NCI-H774 (cell line): ENCODE measurements at places on chromosomes 5 and 9.

- DNase-seq, result no peak
These were observed 13.9 kb upstream of the HABP4 start for GRCh38 chr9:96436063-96436455.

GRCh38 chr9:33329979-33330378 lies 39.7 kb downstream of the NFX1 start:
- DNase-seq, result no peak

GRCh38 chr5:75862872-75863271 lies 145.6 kb upstream of the POC5 start:
- DNase-seq, result no peak

GRCh38 chr9:126056312-126057021 lies 270.2 kb upstream of the MVB12B start:
- no peak for DNase-seq

- DNase-seq, result no peak
These were observed 163.6 kb downstream of the SPATA31D1 start for GRCh38 chr9:82152181-82152580.

GRCh38 chr9:124502711-124503702 lies 4.2 kb downstream of the NR5A1 start:
- no peak for DNase-seq

- no peak for DNase-seq
These were observed 283.9 kb downstream of the ADAMTS6 start for GRCh38 chr5:65197531-65198455.

GRCh38 chr5:126103050-126103449 lies 320.2 kb upstream of the GRAMD2B start:
- DNase-seq, result no peak

DNA sequence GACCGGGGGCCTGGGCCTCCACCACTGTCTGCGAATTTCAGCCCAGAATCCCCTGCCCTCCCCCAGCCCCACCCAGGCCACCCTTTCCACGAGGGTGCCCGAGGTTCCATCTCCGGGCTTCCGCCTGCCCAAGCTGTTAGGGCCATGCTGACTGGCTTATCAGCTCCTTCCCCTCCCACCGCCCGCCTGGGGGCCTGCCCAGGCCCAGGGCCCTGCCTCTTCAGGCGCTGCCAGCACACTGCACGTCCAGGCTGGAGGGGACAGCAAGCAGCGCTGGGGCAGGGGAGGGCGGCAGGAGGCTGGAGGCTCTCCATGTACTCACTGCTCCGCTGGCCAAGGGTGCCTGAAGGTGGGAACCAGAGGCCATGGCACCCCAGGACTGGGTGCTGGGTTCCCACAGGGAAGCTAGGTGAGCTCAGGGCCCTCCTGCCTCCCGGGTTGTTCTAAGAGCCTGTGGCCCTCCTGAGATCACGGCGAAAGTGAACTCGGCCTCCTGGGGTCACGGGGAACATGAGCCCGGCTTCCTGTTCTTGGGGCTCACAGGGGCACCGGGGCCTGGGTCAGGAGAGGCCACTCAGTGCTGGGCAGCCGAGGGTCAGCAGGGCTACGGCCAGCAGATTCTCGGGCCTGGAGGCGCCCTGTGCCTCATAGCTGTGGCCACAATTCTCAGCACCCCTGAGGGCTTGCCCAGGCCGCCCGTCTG lies 57.7 kb upstream of the EGFL7 start:
- no peak for DNase-seq

GRCh38 chr5:43514471-43514815 lies 505 bp downstream of the C5orf34 start:
- no peak for DNase-seq

DNA sequence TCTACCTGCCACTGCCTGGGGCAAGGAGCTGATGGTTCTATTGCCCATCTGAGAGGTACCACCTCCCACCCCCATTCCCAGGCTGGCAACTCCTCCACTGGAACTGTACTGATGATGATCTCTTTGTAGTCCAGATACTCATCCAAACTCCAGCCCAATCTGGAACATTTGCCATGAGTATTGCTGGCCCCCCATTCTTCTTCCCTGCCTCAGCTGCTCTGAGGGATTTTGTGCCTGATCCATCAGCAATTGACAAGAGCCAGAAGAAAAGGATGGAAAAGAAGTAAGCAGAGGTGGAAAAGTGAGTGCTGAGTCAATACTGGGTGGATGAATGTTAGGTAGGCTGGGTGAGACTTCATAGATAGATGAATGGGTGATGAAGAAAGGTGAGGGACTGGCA lies 101.2 kb downstream of the NMUR2 start:
- DNase-seq, result no peak

- DNase-seq, result no peak
These were observed 41.8 kb upstream of the GABBR2 start for GRCh38 chr9:98750364-98751060.

- no peak for DNase-seq
These were observed 86.5 kb upstream of the PLPP1 start for GRCh38 chr5:55621229-55621628.

GRCh38 chr5:1484730-1485578 lies 38.8 kb downstream of the LPCAT1 start:
- no peak for DNase-seq

GRCh38 chr5:68875351-68875750 lies 218.5 kb upstream of the SLC30A5 start:
- no peak for DNase-seq

GRCh38 chr5:89628876-89629635 lies 746.1 kb upstream of the MEF2C start:
- DNase-seq, result no peak

DNA sequence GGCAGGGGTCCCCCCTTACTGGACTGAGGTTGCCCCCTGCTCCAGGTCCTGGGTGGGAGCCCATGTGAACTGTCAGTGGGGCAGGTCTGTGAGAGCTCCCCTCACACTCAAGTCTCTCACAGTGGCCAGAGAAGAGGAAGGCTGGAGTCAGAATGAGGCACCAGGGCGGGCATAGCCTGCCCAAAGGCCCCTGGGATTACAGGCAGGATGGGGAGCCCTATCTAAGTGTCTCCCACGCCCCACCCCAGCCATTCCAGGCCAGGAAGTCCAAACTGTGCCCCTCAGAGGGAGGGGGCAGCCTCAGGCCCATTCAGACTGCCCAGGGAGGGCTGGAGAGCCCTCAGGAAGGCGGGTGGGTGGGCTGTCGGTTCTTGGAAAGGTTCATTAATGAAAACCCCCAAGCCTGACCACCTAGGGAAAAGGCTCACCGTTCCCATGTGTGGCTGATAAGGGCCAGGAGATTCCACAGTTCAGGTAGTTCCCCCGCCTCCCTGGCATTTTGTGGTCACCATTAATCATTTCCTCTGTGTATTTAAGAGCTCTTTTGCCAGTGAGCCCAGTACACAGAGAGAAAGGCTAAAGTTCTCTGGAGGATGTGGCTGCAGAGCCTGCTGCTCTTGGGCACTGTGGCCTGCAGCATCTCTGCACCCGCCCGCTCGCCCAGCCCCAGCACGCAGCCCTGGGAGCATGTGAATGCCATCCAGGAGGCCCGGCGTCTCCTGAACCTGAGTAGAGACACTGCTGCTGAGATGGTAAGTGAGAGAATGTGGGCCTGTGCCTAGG lies at the start of gene CSF2:
Gene CSF2, plus strand, starts transcription at position 559 of the 783 bp plus-strand sequence. Its CDS starts 35 bp downstream, at position 594.
- DNase-seq, result no peak

DNA sequence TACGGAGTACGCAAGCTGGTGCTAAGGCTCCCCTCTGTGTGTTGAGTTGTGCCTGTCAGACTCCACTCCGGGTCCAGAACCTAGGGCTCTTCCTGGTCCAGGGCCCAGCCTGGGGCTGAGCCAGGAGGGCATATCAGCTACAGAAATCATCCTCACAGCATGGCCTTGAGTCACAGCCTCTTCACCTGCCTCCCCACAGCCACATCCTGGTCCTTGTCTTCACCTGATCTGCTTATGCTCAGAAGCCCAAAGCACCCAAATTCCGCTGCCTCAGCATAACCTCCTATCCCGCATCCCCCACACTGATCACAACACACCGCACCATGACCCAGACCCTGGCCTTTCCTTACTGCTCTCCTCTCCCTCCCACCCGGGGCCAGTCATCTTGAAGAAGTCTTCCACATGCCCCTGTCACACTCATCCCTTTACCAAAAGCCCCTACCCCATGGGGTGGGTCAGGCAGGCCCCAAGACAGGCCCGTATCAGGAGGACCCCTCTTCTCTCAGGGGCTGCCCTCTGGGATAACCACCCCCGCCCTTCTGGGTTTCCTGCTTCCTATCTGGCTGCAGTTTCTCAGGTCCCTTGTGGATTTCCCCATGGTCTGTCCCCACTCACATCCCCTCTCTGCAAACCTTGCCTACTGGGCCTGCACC lies 1.3 kb upstream of the IL3 start:
- no peak for DNase-seq

DNA sequence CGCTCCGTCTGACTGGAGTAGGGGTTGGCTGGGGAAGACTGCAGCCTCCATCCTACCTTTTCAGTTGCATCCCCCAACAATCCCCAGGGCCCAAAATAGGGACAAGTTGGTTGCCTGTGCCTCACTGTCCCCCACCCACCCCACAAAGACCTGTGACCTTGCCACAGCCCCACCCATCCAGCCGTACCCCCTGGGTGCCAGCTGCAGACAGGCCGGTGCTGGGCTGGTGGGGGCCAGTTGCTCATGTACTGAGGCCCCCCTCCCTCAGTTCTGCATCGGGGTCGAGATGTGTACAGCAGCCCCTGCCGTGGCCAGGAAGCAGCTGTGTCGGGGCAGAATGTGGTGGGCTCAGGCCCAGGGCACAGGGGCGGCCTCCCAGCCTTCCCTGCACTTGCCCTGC lies 374 bp downstream of the LCNL1 start:
- DNase-seq, result no peak

DNA sequence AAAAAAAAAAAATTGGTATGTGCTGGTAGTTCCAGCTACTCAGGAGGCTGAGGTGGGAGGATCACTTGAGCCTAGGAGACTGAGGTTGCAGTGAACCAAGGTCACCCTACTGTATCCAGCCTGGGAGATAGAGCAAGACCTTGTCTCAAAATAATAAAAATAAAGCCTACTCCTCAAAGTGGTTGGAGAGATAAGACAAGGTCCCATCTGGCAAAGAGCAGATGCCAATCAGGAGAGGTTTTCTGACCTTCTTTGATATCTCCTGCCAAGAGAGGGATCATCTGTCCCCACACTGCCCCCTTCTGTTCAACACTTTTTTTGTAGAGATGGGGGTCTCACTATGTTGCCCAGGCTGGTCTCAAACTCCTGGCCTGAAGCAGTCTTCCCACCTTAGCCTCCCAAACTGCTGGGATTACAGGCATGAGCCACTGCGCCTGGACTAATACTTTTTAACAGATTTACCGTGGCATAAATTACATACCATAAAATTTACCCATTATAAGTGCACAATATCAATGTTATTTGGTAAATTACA lies 64.7 kb downstream of the SH3PXD2B start:
- no peak for DNase-seq

GRCh38 chr5:133244242-133244641 lies 192.4 kb downstream of the HSPA4 start:
- peak; percentile 88 for DNase-seq

DNA sequence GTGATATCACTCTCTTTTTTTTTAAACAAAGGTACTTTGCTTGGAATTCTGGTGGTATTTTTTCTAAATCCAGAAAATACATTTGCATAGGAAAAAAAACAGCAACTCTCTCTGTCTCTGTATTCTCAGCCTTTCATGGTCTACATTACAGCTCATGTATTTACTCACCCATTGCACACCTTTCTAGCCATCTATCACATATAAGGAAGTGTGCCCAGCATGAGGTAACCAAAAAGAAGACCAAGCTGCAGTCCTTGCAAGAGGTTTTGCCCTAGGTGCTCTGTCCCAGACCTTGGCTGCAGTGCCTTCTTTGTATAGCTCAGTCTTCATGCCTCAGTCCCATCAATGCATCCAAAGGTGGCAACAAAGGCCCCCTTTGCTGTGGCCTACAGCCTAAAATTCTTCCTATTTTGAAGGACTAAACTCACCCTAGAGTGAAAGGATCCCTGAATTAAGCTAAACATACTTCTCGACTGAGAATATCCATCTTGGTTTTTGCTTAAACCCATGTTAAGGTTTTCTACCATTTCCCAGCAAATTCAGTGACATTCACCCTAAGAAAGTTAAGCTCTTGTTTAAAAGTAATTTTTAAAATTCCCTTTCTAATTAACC lies 446.4 kb downstream of the KIF4B start:
- no peak for DNase-seq

DNA sequence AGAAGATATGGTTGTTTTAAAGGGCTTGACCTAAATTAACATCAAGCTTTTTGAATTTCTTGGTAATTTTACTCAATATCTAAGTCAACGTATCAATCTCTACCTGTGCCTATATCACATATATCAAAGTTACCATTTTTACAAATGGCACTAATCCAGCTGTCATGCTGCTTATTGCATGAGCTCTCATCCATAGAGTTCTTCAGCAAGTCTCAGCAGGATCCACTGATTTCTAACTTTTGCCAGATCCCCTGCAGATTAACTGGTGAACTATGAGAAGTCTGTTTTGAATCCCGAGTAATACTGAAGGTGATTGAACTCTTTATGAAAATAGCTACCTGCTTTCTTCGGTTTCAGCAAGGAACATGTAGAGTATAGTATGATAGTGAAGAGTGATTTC lies 1239.8 kb upstream of the ACO1 start:
- no peak for DNase-seq

GRCh38 chr5:53884417-53884816 lies 324.0 kb downstream of the NDUFS4 start:
- no peak for DNase-seq

DNA sequence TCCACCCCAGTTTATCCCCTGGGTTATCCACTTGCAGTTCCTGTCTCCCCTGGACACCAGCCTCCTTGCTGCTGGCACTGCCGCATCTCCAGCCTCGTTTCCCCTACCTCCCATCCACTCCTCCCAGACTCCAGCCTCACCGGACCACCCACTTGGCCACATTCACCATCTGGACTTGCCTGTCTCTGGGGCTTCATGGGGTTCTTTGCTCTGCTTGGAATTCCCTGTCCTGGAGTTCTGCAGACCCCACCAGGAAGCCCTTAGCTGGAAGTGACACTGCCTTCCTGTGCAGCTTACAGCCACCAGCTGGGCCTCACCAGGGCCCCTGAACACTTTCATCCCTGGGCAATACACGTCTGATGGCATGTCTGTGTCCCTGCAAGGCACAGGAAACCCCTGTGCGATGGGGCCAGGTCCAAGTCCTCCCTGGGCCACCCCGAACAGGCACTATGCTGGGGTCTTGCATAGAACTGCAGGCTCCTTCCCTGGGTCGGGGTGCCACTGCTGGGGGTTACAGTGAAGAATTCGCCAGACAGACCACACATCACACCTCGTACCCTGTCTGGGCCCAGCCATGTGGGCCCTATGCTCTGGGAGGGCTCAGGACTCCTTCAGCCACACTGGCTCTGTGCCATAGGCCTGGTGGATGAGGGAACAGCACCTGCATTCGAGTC lies 3.0 kb downstream of the FLT4 start:
- no peak for DNase-seq

GRCh38 chr5:45385321-45386058 lies 310.7 kb downstream of the HCN1 start:
- DNase-seq, result no peak

GRCh38 chr5:180868960-180869359 lies 7.9 kb upstream of the ZFP62 start:
- DNase-seq, result peak; percentile 73

- peak; percentile 48 for DNase-seq
These were observed 1.1 kb downstream of the PPIC start for GRCh38 chr5:123035360-123035917.

- peak; percentile 75 for DNase-seq
These were observed 38.3 kb downstream of the HTR1A start for GRCh38 chr5:63923914-63924313.

GRCh38 chr5:77645158-77645994 lies 6.9 kb upstream of the OTP start:
- DNase-seq, result peak; percentile 34
